ENCODE measurements at places on chromosomes 16 and 17. TPM values are rescaled to one million over a fixed set of nuclear protein-coding genes. Genes with fewer than 3 reads are reported as not detected.

GRCh38 chr17:47873200-47874090, 22.5 kb upstream of the SP6 start:
- no peak for DNase-seq

GRCh38 chr17:13690806-13691205, 89.1 kb upstream of the HS3ST3A1 start:
- no peak for DNase-seq

- no peak for DNase-seq
These were observed 148.4 kb downstream of the AATF start for GRCh38 chr17:37097154-37097553.

The KRT222 gene
- polyA plus RNA-seq: 2.0 TPM

DNA sequence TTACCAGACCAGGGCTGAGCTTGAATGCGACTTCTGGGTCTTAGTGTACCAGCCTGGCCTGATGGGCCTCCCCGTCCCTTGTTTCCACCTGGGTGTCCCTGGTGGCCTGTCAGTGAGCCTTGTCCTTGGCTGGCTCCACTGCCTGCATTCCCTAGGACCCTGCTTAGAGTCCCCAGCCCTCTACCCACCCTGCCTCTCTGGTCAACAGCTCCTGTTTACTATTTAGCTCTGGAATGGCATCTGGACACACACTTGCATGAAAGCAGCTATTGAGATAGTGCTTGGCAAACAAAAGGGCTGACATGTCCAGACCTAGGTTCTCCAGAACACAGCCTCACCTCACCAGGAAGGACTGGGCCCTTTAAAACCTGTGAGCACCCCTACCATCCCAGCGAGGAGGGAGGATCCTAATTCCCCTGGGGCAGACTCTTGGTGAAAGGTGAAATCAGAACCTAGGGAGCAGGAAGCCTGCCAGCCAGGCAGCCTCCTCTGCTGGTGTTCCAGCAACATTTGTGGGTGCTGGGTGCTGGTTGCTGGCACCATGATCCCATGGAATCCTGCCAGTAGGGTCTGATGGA, 38.8 kb downstream of the RAI1 start:
- no peak for DNase-seq

The GUCY2D gene
- 1.3 TPM for polyA plus RNA-seq

The PLLP gene
- polyA plus RNA-seq: 117 TPM

The PRRT2 gene
- 12.8 TPM for polyA plus RNA-seq

The LRRC36 gene
- 2.5 TPM for polyA plus RNA-seq

DNA sequence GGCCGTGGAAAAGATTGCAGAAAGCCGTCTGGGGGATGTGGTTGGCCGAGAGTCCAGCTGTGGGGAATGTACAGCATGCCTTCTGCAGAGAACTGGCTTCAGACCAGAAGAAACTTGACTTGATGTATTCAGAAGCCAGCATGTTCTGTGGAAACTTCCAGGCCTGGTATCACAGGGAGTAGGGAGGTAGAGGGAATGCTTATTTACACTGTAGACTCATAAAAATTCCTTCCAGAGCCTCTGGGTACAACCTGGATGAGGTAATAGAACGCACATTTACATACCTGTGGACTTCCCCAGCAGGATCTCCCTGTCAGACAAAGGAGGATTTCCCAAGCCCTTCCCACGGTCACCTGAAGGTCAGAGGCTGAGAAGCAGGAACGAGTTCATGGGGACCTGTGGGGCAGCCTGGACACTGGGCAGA, 11.8 kb upstream of the GAS7 start:
- peak; percentile 95 for DNase-seq

- DNase-seq: no peak
These were observed 106.6 kb upstream of the IRX6 start for GRCh38 chr16:55217392-55217791.

The ACD gene
- polyA plus RNA-seq: 28.0 TPM

DNA sequence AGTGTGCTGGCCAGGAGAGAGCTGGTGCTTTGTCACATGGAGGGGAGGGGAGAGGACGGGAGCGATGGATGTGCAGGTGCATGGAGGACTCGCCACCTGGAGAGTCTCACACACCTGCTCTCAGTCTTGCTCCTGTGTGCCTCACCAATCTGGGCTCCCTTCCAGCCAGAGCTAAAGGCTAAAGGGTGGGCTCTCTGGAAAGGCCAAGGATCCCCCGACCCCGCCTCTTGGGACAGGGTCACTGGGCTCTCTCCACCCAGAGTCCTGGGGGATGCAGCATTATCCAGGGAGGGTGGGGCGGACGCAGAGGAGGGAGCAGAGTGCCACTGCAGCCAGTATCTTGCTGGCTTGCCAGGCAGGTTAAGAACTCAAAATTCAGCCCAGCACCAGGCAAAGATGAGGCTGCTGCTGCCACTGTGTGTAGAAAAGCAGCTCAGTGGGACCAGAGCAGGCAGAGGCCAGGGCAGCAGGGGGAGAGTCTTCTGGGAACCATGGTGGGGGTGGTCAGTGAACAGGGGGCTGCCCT, 5.4 kb upstream of the STAT5B start:
- no peak for DNase-seq

The DPEP2 gene
- polyA plus RNA-seq: 1.6 TPM

DNA sequence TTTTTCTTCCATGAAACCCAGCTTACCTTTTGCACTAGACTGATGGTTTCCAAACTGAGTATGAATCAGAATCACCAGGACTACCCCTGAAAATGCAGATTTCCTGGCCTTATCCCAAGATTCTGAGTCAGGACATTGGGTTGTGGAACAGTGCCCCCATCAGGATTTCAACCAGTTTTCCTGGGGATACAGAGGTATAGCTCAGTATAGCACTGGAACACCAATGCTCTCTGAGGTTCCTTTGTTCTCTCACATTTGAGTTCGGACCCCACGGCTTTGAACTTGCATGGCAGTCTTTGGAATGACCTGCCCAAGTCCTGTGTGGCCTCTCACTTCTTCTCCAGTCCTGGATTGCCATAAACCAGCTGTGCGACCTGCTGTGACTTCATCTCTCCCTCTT, 12.8 kb upstream of the CCL8 start:
- DNase-seq: no peak

DNA sequence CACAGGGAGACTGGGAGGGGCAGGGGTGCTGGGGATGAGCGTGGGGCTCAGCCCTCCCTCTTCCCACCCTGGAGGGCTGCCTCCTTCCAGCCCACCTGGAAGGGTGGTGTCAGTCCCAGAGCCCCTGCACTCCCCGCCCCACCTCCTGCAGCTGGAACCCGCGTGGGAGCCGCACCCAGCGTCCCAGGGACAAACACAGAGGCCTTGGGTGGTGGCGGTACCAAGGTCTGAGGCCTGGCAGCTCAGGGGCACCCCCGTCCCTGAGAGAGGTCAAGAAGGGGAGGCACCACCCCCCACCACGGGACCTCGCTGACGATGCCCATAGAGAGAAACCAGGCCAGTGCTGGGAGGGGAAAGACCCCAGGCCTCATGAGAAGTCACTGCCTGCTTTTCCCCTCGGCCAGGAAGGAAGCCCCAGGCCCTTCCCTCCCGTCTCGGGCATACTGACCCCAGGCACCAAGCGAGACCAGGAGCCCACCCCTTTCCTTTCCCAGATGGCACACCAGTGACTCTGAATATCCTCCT, 4.1 kb downstream of the HS3ST6 start:
- DNase-seq: no peak

GRCh38 chr16:14489460-14489859, 140.6 kb downstream of the PARN start:
- DNase-seq: peak; percentile 12

- no peak for DNase-seq
These were observed 7.3 kb upstream of the CDT1 start for GRCh38 chr16:88796278-88796677.

- DNase-seq: peak; percentile 15
These were observed 6.7 kb downstream of the PRSS36 start for GRCh38 chr16:31143011-31143693.

DNA sequence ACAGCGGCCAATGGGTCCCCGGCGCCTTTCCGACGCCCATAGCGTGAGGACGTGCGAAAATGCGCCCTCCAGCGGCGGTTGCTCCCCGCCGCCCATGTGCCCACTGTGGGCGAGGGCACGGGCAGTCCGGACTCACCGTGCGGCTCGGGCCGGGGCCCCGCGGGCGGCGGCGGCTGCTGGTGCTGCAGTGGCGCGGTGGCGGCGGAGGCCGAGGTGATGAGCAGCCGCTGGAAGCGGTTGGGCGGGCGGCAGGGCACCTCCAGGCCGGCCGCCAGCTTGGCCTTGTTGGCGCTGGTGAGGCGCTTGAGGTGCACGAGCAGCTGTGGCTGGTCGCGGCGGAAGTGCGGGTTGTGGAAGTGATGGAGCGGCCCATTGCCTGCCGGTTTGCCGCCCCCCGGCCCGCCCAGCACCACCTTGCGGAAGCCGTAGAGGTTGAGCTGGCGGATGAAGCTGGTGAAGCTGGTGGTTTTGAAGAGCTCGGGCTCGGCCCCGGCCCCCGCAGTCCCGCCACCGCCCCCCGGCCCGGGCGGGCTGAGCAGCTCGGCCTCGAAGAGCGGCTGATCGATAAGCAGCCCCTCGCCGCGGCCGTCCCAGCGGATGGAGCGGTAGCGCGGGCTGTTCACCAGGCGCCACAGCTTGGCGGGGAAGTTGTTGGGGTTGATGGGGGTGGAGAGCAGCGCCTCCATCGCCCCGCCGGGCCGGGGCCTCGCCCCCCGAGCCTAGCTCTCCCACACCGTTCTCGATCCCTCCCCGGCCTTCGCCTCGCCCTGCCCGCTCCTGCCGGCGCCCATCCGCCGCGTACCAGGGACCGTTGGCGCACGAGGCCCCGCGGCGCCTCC, at the start of gene HSF5:
HSF5 (minus strand) TSS at position 820 of the 839 bp plus-strand sequence; CDS start at position 686, 134 bp downstream.
- no peak for DNase-seq

Data from large intestine (tissue), 12 donors.